ENCODE measurements at places on chromosomes 1 and 21. TPM values are rescaled to one million over a fixed set of nuclear protein-coding genes. Genes with fewer than 3 reads are reported as not detected.

The FCGR2B gene
- total RNA-seq, result not detected

The NBPF6 gene
- total RNA-seq, result not detected

The RNF223 gene
- total RNA-seq, result not detected

The KRTAP12-2 gene
- not detected for total RNA-seq

The TMEM125 gene
- total RNA-seq, result 19.6 TPM

DNA sequence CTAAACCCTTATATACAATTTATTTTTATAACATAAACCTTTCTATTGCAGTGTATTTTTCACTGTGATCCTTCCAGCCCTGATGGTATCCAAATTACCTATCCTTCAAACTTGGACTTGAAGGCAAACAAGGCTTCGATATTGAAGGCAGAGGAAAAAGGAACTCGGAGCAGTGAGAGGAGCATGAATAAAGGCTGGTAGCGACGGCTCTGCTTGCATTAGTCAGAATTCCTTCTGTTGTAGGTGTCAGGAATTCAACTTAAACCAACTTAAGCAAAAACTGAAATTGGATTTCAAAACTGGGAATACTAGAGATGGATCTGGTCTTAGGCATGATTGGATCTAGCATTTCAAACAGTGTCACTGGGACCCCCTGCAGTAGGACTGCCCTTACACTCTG, 17.8 kb upstream of the SSX2IP start:
- no peaks in the 10 kb centered on the region for H3K36me3 ChIP-seq

DNA sequence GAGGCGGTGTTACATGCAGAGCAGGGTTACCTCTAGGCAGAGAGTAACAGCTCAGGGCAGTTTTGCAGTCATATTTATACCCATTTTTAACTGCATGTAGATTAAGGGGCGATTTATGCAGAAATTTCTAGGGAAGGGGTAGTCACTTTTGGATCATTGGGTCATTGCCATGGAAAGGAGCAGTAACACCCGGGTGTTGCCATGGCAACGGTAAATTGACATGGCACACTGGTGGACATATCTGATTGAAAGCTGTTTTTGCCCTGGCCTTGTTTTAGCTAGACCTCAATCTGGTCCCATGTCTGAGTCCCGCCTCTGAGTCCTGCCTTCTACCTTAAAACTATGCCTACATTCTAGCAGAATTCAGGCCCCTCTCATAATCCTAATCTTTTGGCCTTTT, 11.8 kb upstream of the USP1 start:
- H3K4me1 ChIP-seq, result no peaks in the 10 kb centered on the region
- no peak for DNase-seq
- H3K36me3 ChIP-seq, result no peaks in the 10 kb centered on the region
- H3K4me3 ChIP-seq, result no peak overlapping the region
- no peaks in the 10 kb centered on the region for H3K27me3 ChIP-seq
- no peak overlapping the region for H3K27ac ChIP-seq

- no peak for DNase-seq
- H3K27ac ChIP-seq, result no peak overlapping the region
Measured at GRCh38 chr1:211520641-211521040, 28.7 kb upstream of the RD3 start.

GRCh38 chr1:4838231-4838630, 183.8 kb downstream of the AJAP1 start:
- peaks cover 4% of the 10 kb centered on the region for H3K36me3 ChIP-seq
- H3K4me1 ChIP-seq, result no peaks in the 10 kb centered on the region
- no peak for DNase-seq

DNA sequence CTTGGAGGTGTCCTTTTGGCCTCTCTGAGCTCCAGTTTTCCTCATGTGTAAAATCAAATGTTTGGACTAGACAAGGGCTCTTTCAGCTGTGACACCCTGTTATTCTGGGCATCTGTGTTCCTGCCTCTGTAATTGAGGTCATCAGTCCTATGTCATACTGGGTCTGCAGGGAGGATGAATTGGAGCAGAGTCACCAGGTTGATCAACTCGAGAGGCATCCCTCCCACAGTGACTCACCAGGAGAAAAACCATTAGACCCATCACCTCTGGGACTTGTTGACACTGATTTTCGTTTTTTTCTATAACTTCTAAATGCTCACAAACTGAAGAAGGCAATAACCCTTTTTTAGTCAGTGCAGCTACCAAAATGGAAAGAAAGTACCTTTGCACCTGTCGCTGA, 82.2 kb downstream of the ST6GALNAC5 start:
- no peak overlapping the region for H3K27ac ChIP-seq
- no peaks in the 10 kb centered on the region for H3K4me1 ChIP-seq
- H3K4me3 ChIP-seq, result no peak overlapping the region
- no peaks in the 10 kb centered on the region for H3K27me3 ChIP-seq
- H3K36me3 ChIP-seq, result no peaks in the 10 kb centered on the region
- DNase-seq, result no peak

DNA sequence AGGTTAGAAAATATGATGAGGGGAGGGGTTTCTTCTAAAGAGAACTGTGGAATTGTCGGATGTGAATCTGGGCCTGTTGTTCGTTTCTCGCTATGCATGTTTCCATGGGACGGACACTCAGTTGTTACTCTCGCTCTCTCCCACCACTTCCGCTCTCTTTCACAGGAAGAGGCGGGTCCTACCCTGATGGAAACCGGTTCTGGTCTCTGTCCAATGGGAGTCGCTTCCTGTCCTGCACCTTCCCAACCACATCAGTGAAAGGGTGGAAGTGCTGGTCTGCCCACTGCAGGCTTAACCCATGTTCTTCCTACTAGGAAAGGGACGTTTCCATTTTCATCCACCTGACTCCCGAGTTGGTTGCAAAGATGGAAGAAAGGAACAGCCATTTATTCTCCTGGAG, 119.4 kb downstream of the KCNJ15 start:
- no peaks in the 10 kb centered on the region for H3K27me3 ChIP-seq
- H3K4me3 ChIP-seq, result no peak overlapping the region
- no peak overlapping the region for H3K27ac ChIP-seq
- H3K4me1 ChIP-seq, result no peaks in the 10 kb centered on the region

GRCh38 chr1:151428068-151428467, 28.7 kb downstream of the PSMB4 start:
- no peak for DNase-seq
- peaks cover 78% of the 10 kb centered on the region for H3K36me3 ChIP-seq
- H3K4me1 ChIP-seq, result no peaks in the 10 kb centered on the region
- no peaks in the 10 kb centered on the region for H3K27me3 ChIP-seq
- no peak overlapping the region for H3K4me3 ChIP-seq
- no peak overlapping the region for H3K27ac ChIP-seq

- no peak overlapping the region for H3K27ac ChIP-seq
- no peaks in the 10 kb centered on the region for H3K36me3 ChIP-seq
- H3K4me1 ChIP-seq, result no peaks in the 10 kb centered on the region
- no peaks in the 10 kb centered on the region for H3K27me3 ChIP-seq
- no peak overlapping the region for H3K4me3 ChIP-seq
Measured at GRCh38 chr1:102241431-102242338, 245.0 kb upstream of the OLFM3 start.

DNA sequence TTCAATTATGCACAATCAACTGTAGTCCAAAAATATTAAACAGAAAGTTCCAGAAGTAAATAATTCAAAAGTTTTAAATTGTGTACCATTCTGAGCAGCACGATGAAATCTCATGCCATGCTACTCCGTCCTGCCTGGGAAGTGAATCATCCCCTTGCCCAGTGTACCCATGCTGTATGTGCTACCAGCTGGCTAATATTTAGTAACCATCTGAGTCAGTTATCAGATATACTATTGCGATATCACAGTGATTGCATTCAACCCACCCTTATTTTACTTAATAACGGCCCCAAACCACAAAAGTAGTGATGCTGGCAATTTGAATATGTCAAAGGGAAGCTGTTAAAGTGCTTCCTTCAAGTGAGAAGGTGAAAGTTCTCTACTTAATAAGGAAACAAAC, 56.2 kb downstream of the EVI5 start:
- H3K4me1 ChIP-seq, result no peaks in the 10 kb centered on the region
- no peaks in the 10 kb centered on the region for H3K27me3 ChIP-seq
- H3K36me3 ChIP-seq, result peaks cover 18% of the 10 kb centered on the region
- H3K27ac ChIP-seq, result no peak overlapping the region
- DNase-seq, result no peak

- H3K36me3 ChIP-seq, result no peaks in the 10 kb centered on the region
- no peak overlapping the region for H3K27ac ChIP-seq
- no peaks in the 10 kb centered on the region for H3K4me1 ChIP-seq
- no peak for DNase-seq
Measured at GRCh38 chr1:147808025-147808424, 47.6 kb upstream of the GJA5 start.

- H3K27ac ChIP-seq, result no peak overlapping the region
- no peaks in the 10 kb centered on the region for H3K4me1 ChIP-seq
- no peak for DNase-seq
- no peak overlapping the region for H3K4me3 ChIP-seq
- H3K27me3 ChIP-seq, result no peaks in the 10 kb centered on the region
Measured at GRCh38 chr1:93440272-93440671, 7.6 kb upstream of the FNBP1L start.

DNA sequence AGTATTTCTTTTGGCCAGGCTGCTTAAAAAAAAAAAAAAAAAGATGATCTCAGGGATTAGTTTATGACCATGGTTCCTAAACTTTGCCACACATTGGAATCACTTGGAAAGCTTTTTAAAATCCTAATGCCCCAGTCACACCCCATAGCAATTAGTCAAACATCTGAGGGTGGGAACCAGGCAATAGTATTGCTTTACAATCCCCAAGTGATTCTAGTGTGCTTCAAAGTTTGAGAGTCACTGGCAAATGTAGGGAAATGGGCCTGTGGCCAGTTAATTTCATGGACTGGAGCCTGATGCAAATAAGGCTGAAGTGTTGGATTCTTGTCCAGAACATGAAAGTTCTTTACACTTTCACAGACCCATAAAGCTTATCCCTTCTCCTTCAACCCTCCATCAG, 374.6 kb upstream of the ESRRG start:
- no peak overlapping the region for H3K4me3 ChIP-seq
- no peaks in the 10 kb centered on the region for H3K27me3 ChIP-seq
- no peak overlapping the region for H3K27ac ChIP-seq
- no peaks in the 10 kb centered on the region for H3K4me1 ChIP-seq

DNA sequence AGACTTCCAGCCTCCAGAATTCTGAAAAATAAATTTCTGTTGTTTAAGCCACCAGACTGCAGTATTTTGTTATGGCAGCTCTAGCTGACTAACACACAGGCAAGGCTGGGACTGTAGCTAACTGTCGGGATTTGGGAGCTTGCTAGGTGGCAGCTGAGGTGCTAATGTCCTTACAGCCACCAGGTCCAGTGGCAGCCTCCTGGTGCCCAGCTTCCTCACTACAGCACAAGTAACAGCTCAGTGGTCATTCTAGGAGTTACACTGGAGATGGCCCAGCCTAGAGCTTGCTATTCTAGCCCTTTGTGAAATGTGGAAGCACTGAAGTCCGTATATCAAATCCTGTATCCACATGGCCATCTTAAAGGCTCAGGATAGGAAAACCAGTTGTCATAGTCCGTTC, 4.3 kb upstream of the C1orf115 start:
- H3K36me3 ChIP-seq, result no peaks in the 10 kb centered on the region
- H3K4me1 ChIP-seq, result no peaks in the 10 kb centered on the region
- H3K27me3 ChIP-seq, result peaks cover under 1% of the 10 kb centered on the region
- no peak overlapping the region for H3K4me3 ChIP-seq
- H3K27ac ChIP-seq, result no peak overlapping the region

- H3K4me1 ChIP-seq, result peaks cover 9% of the 10 kb centered on the region
- H3K36me3 ChIP-seq, result peaks cover 33% of the 10 kb centered on the region
- peak within 1 kb of the TSS; percentile 100 for H3K4me3 ChIP-seq
- DNase-seq, result peak; percentile 98
- H3K27me3 ChIP-seq, result no peaks in the 10 kb centered on the region
Measured at GRCh38 chr1:114757455-114758255, at the start of gene CSDE1. TSS of gene CSDE1 (minus strand) at chr1:114757984. CDS start at chr1:114739890, 18,094 bp downstream.

- peak overlapping the region; percentile 47 for H3K4me3 ChIP-seq
- DNase-seq, result no peak
- 0 out of 2 replicates have a peak, but pooled peaks cover 2% of the 10 kb centered on the region for H3K4me1 ChIP-seq
- H3K27me3 ChIP-seq, result peaks cover 44% of the 10 kb centered on the region
Measured at GRCh38 chr21:36710729-36711048, 11.8 kb downstream of the SIM2 start.

DNA sequence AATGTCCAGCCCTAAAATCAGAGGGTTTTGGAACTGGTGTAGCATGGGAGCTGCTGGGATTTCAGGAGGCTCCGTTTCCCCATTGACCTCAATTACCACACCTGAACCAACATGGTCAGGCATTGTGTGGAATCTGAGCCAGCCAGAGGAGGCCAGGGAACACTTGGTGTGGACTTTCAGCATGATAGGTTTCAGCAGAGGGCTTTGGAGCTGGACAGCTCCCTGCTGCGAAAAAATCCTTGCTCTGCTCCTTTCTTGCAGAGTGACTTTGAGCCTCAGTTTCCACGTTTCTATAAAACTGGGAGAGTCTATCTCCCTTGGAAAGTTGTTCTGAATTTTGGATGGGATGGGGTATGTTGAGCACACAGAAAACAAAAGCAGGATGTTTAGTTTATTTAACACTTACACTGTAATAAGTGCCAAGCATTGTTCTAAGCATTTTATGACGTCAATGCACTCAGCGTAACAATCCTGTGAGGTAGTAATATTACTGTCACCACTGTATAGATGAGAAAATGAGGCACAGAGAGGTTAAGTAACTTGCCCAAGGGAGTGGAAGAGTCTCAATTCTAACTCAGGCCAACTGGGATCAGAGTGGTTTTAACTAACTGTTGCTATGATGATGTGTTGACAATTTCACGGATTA, 168.0 kb downstream of the GRIK3 start:
- no peaks in the 10 kb centered on the region for H3K4me1 ChIP-seq
- DNase-seq, result no peak
- H3K36me3 ChIP-seq, result no peaks in the 10 kb centered on the region
- no peak overlapping the region for H3K4me3 ChIP-seq
- no peak overlapping the region for H3K27ac ChIP-seq

DNA sequence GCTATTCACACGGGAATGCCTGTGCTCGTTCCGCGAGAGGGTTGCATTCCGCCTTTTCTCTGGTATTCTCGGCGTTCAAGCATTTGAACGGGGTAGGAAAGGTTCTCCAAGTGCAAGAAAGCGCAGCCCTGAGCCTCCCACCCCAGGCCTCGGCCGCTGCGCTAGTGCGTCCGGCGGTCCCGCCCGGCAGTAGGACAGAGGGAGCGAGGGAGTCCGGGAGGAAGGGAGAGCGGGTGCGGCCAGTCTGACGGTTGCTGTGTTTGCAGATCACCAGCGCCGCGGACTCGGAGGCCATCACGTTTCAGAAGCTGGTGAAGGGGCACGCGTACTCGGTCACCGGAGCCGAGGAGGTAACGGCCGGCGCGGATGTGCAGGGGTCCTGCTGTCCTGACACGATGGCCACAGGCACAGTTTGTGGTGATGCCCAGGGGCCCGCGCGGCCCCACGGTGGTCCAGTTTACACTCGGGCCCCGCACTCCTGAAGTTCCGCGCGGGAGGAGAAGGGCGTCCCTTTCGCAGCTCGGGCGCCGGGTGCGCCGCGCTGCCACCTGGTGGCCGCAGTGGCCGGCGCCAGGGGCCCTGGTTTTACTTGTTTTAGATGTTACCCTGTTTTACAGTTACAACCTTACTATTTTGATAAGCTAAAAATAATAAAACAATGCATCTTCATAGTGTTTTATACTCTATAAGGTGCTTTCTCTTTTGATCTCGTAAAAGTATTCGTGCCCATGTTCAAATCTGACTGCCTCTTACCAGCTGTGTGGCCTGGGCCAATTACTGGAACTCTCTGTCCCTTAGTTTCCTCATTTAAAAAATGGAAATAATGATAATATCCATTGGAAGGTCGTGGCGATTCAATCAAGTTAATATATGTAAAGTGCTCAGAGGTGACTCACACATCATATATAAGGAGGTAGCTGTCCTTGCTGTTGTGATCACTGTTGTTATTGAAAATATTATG, 36.7 kb downstream of the CAPN2 start:
- H3K4me1 ChIP-seq, result peaks cover 8% of the 10 kb centered on the region
- DNase-seq, result peak; percentile 58
- peaks cover 27% of the 10 kb centered on the region for H3K36me3 ChIP-seq
- H3K4me3 ChIP-seq, result peak overlapping the region; percentile 87
- H3K27me3 ChIP-seq, result peaks cover 14% of the 10 kb centered on the region

GRCh38 chr1:89363196-89363595, 663 bp upstream of the GBP6 start:
- no peak overlapping the region for H3K4me3 ChIP-seq
- H3K27me3 ChIP-seq, result no peaks in the 10 kb centered on the region
- DNase-seq, result no peak
- no peaks in the 10 kb centered on the region for H3K4me1 ChIP-seq
